ENCODE measurements at places on chromosomes 11 and 22. TPM values are rescaled to one million over a fixed set of nuclear protein-coding genes. Genes with fewer than 3 reads are reported as not detected.

The PGR gene
- total RNA-seq = not detected

DNA sequence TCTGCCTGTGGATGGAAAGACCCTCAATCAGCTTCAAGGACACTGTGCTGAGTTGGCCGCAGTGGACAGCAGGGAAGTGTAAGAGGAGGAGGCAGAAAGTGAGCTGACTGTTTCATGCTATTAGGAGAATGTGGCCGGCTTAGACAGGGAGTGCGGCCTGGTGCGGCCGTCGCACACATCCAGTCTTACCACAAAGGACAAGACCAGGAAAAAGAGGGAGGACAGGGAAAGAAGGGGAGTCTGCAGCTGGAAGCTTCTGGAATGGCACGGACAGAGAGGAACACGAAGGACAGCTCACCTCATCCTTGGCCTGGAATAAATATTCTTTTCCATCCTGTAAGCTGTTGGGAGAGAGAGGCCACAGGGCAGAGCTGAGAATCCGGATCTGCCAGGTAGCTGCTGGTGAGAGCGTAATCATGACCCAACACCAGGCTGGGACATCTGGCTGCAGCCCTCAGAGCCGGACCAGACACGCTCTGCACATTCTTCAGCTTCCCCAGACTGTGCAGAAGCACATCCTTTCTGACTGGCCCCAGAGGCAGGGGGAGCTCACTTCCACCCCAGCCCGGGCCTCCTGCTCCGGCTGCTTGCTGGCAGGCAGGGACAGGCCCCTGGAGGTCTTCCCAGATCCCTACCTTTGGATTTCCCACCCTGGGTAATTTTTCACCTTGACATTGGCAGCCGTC lies 8.6 kb upstream of the RBM4B start:
- no peak for DNase-seq

DNA sequence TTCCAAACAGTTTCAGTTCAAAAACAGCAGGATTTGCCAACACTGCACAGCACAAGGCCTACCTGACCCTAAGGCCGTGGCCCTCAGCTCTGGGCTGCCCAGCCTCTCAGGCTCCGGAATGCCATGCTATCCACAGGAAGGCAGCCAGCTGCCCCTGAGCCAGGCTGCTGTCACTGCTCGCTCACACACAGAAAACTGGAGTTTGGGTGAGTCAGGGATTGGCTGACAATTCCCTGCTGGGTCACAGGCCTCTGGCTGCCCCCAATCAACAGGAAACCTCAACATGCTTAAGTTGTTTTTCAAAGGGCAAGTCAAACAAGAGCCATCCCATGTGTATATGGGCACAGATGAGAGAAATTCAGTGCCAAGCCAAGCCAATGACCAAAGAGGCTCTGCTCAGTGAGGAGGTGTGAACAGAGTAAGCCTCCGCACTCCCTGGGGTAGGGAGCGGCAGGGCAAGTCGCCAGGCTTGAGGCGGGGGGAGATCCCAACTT lies 50.2 kb downstream of the RPL27A start:
- no peak for DNase-seq

GRCh38 chr11:60762851-60763691 lies 6.4 kb downstream of the MS4A15 start:
- DNase-seq = no peak

GRCh38 chr11:12599408-12600143 lies 74.6 kb upstream of the TEAD1 start:
- DNase-seq = peak; percentile 56

GRCh38 chr11:128734832-128735224 lies 41.0 kb downstream of the FLI1 start:
- no peak for DNase-seq

GRCh38 chr22:29369460-29369859 lies 18.9 kb downstream of the AP1B1 start:
- DNase-seq = peak; percentile 47

The TSSK2 gene
- total RNA-seq = not detected

- no peak for DNase-seq
Observed at GRCh38 chr11:65316227-65317024, 1.8 kb downstream of the CDC42EP2 start.

The CCDC82 gene
- 34.7 TPM for total RNA-seq

DNA sequence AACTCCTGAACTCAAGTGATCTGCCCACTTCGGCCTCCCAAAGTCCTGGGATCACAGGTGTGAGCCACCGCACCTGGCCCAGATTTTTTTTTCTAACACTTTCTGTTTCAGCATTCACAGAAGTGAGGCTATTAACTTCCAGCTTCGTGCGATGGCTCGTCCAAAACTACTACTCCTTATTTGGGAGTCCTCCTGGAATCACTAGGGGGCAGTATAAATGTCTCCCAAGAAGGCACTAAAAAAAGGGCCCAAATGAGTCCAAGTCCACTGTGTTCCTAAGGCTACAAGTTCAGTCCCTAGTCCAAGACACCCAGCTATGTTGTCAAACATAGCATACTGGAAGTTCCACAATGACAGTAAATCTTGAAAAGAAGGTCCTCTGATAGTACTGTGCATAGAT lies 63.2 kb upstream of the BIRC3 start:
- no peak for DNase-seq

DNA sequence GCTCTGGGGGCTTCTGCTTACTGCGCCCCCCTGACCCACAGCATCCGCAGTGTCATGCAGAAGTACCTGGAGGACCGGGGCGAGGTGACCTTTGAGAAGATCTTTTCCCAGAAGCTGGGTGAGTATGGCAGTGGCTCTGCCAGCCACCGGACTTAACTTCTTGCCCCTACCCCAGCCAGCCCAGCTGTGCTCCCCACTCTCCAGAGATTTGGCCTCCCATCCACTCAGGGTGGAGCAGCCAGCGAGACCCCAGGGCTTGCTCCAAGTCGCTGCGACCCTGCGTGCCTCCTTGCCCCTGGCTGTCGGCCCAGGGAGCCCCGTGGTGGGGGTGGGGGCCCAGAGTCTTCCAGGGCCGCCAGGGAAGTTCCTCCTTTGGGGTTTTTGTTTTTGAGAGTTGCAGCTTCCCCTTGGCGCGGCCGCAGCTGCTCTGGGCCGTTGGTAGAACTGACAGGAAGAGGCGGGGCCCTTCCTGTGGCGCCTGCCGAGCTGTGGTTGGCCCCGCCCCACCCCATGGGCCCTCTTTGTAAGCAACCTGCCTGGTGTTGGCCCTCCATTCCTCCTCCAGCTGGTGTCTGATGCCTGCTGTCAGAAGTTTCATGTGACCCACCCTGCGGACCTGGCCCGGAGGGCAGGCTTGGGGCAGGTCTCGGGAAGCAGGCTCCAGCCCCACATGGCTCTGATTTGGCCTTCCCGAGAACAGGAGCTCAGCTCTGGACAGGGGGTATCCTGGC lies 11.1 kb downstream of the GRK2 start:
- no peak for DNase-seq

DNA sequence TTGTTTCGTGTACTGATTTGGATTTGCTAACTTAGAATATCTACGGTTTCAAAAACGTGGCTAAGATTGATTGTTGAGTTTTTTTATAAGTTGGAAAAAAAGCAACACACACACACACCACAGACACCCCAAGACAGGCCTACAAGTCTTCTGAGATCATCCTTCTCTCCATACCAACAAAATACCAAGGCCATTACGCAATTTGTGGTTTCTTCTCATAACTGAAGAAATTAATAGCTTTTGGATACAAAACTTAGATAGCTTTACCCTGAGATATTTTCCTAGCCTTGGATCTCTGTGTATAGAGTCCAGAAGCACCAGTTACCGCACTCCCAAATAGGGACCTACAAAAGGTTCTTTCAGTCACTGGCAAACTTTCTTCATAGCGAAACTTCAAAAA lies 113.6 kb downstream of the SIK3 start:
- no peak for DNase-seq

DNA sequence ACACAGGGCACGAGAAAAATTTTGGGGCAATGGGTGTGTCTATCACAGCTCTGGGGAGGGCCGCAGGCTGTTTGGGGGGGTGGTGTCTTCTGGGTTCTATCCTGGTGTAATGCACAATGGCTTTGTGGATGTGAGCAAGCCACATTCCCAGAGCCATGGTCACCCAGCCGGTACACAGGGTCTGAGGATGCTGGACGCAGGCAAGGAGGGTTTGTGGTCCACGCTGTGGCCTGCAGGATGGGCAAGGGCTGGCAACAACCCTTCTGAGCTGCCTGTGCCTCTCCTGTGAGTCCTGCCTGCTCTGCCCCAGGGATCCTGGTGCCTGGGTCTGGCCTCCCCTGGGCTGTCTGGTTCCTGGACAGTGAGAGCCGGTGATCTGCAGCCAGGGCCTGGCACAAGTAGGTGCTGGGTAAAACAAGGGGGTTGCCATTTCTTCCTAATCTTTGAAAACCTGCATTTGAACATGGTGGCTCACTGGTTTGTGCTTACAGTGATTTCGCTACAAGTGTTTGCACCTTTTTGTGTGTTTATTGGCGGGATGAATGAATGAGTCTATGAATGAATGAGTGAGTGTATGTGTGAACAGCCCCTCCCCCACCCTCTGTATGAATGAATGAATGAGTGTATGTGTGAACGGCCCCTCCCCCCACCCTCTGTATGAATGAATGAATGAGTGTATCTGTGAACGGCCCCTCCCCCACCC lies 4.4 kb upstream of the MRPL23 start:
- peak; percentile 1 for DNase-seq

GRCh38 chr11:13674799-13675509 lies 6.5 kb downstream of the FAR1 start:
- DNase-seq = no peak
